Spleen (tissue), 13 donors: ENCODE measurements at places on chromosomes 5 and 9. TPM values are rescaled to one million over a fixed set of nuclear protein-coding genes. Genes with fewer than 3 reads are reported as not detected.

SLC4A9 gene
- 0.54 TPM for total RNA-seq

PCDHA11 gene
- 0.26 TPM for total RNA-seq

PCDHB3 gene
- total RNA-seq: 3.1 TPM

TRIM14 gene
- 68.4 TPM for total RNA-seq

FGF1 gene
- 1.5 TPM for total RNA-seq

CYFIP2 gene
- 205 TPM for total RNA-seq

PCSK5 gene
- 7.3 TPM for total RNA-seq

BTF3 gene
- total RNA-seq: 368 TPM

FGF18 gene
- 0.33 TPM for total RNA-seq

ARHGEF28 gene
- total RNA-seq: 9.1 TPM

DNA sequence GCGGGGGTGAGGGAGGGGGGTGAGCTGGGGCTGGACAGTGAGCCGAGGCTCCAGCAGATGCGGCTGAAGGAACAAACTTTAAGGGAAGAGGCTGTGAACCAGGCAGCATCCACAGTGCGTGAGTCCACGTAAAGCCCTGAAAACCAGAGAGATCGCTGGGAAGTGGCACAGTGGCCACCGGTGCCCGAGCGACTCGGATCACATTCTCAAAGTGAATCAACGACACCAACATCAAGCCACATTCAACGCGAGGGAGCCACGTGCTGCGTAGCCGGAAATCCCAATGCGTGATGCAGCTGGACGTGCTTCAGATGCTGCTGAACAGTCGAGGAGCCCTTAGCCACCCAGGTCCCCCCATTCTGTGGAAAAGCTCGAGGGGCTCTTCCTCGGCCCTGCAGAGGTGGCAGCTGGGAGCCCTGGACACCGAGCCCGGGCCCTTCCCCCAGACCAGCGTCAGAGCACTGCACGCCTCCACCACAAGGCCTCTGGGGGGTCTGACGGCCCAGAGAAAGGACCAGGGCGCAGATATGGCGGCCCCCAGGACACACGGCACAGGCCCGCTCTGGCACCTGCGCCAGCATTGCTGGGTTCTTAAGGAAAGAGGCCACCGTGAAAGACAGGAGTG is 53.7 kb upstream of the EXOC3 start:
- H3K27ac ChIP-seq: no peak overlapping the region
- DNase-seq: peak; percentile 31
- H3K27me3 ChIP-seq: no peaks in the 10 kb centered on the region
- H3K4me1 ChIP-seq: no peaks in the 10 kb centered on the region
- no peak overlapping the region for H3K4me3 ChIP-seq

GRCh38 chr9:133377721-133378216 is 1.6 kb downstream of the STKLD1 start:
- no peak overlapping the region for H3K4me3 ChIP-seq
- H3K36me3 ChIP-seq: no peaks in the 10 kb centered on the region
- no peaks in the 10 kb centered on the region for H3K27me3 ChIP-seq
- peaks cover 46% of the 10 kb centered on the region for H3K4me1 ChIP-seq
- no peak for DNase-seq

DNA sequence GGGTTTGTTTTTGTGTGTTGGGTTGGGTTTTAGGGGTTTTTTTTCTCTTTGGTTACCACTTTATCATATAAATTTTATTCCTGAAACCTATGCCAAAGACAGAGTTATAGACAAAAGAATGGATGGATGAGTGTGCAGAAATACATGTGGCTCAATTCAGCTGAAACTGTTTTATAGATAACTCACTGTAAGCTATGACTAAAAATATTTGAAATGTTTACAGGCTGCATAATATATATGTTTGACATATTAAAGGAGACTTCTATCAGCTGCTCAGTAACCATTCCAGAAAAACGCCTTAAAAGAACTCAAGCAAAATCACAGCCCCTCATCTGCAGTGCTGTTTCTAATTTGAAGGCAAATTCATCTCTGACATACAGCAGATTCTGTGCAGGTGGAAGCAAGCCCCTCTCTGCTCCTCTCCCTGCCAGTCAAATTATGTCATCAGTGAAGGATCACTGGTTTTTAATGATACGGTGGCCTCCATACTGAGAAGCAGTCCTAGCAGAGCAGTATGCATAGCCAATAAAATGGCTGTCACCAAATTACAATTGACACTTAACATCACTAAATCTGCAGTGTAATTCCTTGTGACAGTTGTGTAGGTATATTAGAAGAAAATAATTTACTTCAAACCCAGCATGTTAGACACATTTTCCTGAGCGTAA is 301.6 kb downstream of the NR2F1-AS1 start:
- H3K4me3 ChIP-seq: no peak overlapping the region
- DNase-seq: no peak
- no peaks in the 10 kb centered on the region for H3K36me3 ChIP-seq

DNA sequence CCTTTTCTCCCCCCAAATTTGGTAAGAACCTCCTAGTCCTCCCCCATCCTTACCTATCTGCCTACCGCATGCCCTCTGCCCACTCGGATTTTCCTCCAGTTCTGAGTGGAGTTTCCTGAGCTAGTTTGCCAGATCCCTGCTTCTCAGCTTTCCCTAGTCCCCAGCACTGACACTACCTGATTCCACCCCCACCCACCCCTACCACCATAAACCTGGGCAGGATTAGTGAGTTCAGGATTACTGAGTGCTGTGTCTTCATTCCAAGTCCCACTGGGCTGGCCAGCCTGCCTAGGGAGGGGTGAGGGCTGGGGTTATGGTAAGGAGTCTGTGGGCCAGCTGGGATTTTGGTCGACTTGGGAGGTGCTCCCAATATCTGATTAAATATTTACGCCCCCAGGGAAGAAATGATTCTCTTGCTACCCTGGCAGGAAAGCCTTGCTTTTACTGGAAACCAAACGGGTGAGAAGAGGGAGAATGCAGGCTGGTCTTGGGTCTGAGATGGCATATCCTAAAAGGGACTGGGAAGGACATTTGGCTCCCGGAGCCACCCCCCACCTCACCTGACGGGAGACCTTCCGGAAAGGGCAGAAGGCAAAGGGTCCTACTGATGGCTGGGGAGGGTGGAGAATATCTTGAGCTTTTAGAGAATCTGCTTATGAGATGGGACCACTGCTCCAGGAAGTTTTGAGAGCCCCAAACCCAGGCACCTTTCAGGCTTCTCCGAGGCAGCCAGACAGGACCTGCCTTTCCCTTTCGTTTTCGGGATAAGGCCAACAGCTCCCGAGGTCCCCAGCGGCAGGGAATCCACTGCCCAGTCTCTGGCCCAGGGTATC is 3.7 kb downstream of the PITX1 start:
- DNase-seq: no peak
- peaks cover 96% of the 10 kb centered on the region for H3K27me3 ChIP-seq
- no peaks in the 10 kb centered on the region for H3K36me3 ChIP-seq
- peaks cover 75% of the 10 kb centered on the region for H3K4me1 ChIP-seq
- H3K27ac ChIP-seq: no peak overlapping the region
- H3K4me3 ChIP-seq: peak overlapping the region; percentile 26

DNA sequence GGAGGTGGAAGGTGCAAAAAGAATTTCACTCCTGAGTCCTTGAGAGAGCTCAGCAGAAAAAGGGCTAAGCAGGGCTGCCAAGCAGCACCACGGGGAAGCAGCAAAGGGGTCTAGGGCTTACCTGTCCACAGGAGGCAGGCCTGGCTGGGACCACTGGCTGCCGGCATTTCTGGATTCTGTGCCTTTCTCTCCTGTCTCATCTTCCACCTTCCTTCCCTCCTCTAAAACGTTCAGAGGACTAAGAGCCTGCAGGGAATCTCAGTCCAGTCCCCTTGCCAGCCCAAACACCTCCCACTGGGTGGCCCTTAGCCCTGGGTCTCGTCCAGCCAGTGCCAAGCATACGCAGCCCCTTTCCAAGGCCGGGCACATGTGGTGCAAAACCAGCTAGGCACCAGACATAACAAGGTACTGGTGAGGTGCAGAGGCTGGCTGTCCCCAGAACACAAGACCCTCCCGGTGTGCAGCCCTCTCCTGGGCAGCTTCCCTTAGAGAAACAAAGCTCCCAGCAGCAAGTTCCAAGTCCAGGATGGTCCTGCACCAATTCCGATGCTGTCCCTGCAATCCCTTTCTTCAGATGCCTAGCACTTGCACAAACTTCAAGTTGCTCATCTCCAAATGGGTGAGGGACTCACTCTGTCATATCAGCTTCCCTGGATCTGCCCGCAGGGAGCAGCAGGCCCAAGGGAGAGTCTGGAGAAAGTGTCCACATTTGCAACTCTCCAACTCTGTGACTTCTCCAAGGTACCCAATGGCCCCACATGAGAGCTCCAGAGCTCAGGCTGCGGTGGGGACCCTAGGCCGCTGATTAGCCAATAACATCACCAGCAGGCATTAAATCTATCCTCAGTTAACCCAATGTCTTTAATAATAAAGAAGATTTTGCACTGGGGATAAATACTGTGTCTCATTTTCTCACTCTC is 126.3 kb downstream of the C5orf15 start:
- H3K36me3 ChIP-seq: no peaks in the 10 kb centered on the region
- no peak for DNase-seq
- H3K27me3 ChIP-seq: no peaks in the 10 kb centered on the region
- peaks cover 7% of the 10 kb centered on the region for H3K4me1 ChIP-seq

GRCh38 chr5:171776213-171776612 is 9.4 kb upstream of the SMIM23 start:
- H3K36me3 ChIP-seq: no peaks in the 10 kb centered on the region
- H3K27ac ChIP-seq: no peak overlapping the region
- DNase-seq: no peak
- H3K27me3 ChIP-seq: no peaks in the 10 kb centered on the region
- no peaks in the 10 kb centered on the region for H3K4me1 ChIP-seq

- H3K36me3 ChIP-seq: no peaks in the 10 kb centered on the region
- no peaks in the 10 kb centered on the region for H3K27me3 ChIP-seq
- H3K4me1 ChIP-seq: no peaks in the 10 kb centered on the region
- no peak overlapping the region for H3K4me3 ChIP-seq
- no peak for DNase-seq
Observed at GRCh38 chr5:111656580-111656979, 100.4 kb downstream of the NREP start.

DNA sequence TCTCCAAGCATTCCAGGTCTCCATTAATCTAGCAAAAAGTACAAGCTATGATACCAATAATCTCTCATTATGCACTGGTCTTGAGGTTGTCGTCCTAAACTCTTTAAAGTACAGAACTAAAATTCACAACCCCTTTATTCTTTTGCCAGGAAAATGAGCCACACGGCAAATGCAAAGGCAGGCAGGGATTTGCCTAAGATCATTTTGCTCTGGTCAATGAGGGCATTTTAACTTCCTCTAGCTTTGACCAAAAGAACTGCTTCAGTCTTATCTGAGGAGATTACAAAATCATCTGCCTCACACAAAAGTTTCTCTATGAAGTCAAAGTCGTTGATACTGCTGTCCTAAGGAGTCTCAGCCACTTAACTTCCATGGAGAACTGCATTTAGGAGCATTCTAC is 51.8 kb downstream of the EPB41L4B start:
- H3K4me1 ChIP-seq: no peaks in the 10 kb centered on the region
- H3K4me3 ChIP-seq: no peak overlapping the region
- H3K27ac ChIP-seq: no peak overlapping the region
- H3K27me3 ChIP-seq: no peaks in the 10 kb centered on the region
- DNase-seq: no peak

DNA sequence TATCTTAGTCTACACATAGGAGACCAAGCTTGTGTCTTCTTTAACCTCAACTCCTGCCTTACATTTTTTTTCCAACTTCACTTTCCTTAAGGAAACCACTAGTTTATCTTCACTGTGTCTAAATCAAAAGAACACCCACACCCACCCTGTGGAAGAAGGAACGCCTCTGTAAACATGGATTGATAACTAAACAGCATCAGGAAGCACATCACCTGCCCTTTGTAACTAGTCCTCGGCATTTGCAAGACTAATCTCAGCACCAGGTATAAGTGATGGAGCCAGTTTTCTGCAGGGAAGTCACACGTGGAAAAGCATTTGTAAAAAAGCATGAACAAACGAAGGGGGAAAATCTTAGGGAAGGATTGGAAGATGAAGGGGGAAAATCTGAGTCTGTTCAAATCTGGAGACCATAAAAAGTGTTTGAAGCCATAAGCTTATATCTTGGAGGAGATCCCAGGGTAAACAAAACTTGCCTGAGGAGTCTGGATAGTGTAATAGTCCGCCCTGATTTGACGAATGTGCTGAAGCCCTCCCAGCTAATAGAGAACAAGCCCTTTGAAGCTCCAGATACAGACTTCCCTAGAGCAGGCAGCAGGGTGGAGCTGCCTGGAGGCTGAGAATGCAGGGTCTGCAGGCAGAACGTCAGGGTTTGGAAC is 117.3 kb upstream of the LHFPL2 start:
- no peaks in the 10 kb centered on the region for H3K36me3 ChIP-seq
- H3K4me3 ChIP-seq: no peak overlapping the region
- H3K4me1 ChIP-seq: no peaks in the 10 kb centered on the region
- H3K27ac ChIP-seq: no peak overlapping the region
- no peaks in the 10 kb centered on the region for H3K27me3 ChIP-seq

DNA sequence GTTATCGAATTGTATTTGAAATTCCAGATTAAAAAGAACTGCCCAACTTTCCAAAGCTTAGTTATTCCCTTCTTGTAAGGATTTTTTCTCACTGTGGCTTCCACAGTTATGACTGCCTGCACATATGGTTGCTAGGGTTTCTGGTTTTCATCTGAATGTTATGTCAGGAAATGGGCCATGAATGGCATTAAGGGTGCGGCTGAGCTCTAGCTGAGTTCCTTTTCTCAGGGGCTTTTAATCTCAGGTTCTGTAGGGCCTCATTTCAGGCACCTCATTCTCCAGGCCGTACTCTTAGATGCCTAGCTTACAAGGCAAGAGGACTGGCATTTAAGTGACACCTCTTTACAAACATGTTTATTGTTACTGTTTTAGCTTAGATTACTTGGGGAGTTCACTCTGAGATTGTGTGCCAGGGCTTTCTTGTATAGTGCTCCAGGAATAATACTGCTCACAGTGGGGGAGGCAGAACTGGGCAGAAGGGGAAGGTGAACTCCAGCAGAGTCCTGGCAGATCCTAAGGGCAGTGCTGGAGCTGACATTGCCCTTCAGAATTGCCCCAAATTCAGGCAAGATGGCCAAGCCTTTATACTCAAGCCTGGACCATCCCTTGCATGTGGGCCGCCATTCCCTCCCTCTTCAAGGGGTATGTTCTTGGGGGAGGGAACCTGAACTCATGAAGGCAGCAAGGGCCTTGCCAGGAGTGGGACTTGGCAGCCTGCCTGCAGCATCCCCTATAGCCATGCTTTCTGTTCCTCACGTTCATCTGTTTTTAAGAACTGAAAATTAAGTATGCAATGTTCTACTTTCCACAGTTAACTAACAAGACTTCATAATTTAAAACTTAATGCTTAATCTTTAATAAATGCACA is 111.5 kb downstream of the KDM4C start:
- DNase-seq: no peak
- H3K36me3 ChIP-seq: no peaks in the 10 kb centered on the region
- H3K27me3 ChIP-seq: no peaks in the 10 kb centered on the region
- no peak overlapping the region for H3K27ac ChIP-seq
- H3K4me1 ChIP-seq: peaks cover 19% of the 10 kb centered on the region
- H3K4me3 ChIP-seq: no peak overlapping the region

DNA sequence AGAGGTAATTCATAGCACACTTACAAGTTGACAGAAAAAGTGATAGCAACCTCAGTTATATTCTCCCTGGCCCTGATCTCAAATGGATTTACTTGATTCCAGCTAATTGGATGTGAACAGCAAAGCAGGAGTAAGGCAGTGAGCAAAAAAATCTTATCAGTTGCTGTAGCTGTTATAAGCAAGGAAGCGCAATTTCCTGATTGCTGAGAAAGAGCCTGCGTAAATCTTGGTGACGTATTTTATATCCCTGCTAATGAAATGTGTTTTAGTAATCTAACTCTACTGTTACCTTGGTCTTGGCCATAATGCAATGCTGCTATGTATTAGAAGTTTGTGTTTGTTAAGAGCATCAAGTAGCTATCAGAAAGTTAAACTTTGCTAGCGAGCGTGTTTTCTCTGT is 661.2 kb upstream of the SEMA6A start:
- H3K4me3 ChIP-seq: no peak overlapping the region
- no peak for DNase-seq
- no peak overlapping the region for H3K27ac ChIP-seq
- no peaks in the 10 kb centered on the region for H3K27me3 ChIP-seq
- H3K4me1 ChIP-seq: no peaks in the 10 kb centered on the region
